ACHN (cell line): ENCODE measurements at places on chromosomes 2 and 18.
A peak's percentile ranks its signal among the peaks of the same experiment; 100 is the strongest.

DNA sequence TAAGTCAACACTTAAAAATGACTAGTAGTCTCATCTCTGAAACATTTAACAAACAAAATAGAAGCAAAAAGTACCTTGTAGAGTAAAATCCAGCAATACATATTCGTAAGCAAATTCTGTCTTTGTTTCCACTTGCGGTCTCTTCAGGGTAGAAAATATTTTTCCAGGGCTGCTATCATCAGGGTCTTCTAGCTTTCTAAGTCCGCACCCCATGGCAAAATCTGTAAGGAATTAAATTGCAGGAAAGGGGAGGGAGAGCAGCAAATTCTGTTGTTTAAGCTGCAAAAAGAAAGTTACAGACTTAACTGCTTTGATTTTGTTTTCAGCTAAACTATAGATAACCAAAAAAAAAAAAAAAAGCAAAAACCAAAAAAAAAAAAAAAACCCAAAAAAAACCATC is at the start of gene RFTN2:
Gene RFTN2 (minus strand): TSS at position 342 of the 400 bp plus-strand sequence. CDS start 129 bp downstream, at position 213.
- DNase-seq: no peak

DNA sequence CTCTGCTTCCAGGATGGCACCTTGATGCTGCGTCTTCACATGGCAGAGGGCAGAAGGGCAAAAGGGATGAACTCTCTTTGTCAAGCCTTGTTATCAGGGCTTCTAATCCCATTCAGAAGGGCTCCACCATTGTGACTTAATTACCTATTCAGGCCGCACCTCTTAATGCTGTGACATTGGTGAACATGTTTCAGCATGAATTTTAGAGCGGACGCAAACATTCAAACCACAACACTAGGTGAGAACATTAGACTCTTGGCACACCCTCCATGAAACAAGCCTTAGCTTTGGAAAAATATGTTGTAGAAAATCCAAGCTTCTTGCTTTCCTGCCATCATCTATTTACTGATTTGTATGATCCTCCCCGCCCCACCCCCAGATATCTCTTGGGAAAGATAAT is 17.9 kb downstream of the DAW1 start:
- no peak for DNase-seq

GRCh38 chr2:107618769-107619168 is 207.9 kb upstream of the RGPD4 start:
- no peak for DNase-seq

DNA sequence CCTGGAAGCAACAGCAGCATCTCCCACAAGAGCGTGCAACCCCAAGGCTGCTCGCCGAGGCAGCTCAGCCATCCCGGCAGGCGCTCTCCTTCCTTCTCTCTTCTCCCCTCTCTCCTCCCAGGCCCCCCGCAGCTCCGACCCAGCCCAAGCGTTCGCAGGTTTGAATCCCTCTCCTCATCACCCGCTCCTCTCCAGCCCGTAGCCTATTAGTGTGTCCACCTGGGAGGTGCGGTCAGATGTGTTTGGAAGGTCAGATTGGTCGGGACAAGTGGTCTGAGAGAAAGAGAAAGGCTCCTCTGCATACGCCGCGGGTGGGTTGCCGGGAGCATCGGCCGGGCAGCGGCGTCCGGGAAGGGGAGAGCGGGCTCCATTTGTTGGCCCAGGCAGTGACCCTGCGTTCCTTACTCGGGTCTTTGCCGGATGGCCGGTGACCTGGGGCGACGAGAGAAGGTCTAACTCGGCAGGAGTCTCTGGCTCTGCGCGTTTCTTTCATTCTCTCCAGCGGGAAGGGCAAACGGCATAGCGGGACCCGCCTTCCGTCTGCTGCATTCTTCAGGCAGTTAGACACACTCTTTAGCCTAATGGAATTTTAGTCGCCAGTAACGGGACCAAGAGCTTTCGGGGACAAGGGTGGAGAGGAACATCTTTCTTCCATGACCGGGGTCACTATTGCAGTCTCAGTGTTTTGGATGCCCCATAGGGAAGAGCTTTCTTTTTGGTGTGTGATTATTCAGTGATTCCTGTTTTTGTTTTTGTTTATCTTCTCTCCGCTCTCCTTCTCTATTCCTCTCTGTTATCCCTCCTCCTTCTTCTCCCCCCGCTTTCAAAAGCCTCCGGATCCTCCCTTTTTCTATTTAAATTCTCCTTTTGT is 1.1 kb upstream of the TMEFF2 start:
- DNase-seq: peak; percentile 52

GRCh38 chr2:232863996-232864395 is 6.1 kb upstream of the SNORC start:
- DNase-seq: no peak

DNA sequence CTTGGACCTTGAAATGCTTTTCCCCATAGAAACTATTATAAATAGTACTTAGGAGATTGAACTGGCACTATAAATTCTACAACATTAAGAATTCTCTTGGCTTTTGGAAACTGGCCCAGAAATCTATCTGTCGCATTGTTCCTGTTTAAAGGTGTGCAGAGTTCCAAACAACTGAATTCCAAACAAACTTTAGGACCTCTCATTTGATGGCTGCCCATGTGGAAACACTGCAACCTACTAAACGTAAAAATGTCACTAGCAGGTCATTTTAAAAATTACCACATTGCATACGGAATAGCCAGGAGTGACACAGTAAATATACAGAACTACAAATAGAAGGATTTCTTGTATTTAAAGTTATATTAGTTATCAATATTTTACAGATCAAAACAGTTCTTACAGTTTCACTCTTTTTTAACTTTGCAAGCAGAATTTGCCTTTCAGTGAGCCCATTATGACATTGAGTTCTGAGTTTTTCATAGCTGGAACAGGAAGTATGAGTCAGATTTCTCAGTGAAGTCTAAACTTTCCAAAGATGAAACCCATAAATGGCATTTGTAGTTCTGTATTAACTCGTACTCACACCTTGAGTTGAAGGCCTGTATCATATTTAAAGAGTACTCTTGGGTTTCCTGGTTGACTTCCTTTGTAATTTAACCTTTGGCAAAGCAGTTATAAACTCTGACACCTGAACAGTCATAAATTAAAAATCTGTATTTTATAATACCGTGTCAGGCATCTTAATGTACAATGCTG is 142.3 kb upstream of the BOD1L2 start:
- DNase-seq: peak; percentile 66

- no peak for DNase-seq
Measured at GRCh38 chr2:215536510-215536909, 100.6 kb upstream of the FN1 start.

DNA sequence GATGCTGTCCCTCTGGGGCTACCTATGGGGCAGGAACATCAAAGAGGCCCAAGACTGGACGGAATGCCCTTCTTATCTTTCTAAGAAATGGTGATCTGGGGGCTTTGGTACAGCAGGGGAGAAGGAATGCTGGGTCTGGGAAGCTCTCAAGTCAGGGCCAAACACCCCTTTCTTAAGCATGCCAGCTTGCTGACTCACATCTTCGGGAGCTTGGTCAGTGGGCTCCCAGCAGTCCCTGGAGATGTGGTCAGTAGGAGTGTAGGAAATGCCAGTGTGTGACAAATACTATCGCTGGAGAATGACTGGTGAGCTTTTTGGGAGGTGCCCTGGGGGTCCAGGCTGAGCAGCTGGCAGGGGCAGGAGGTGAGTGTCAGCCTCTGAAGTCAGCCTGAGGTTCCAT is 105.0 kb upstream of the CDC42EP3 start:
- DNase-seq: peak; percentile 94

- DNase-seq: no peak
Measured at GRCh38 chr2:232643813-232644347, 10.5 kb downstream of the EFHD1 start.
